ENCODE measurements at places on chromosomes 7 and 10.

DNA sequence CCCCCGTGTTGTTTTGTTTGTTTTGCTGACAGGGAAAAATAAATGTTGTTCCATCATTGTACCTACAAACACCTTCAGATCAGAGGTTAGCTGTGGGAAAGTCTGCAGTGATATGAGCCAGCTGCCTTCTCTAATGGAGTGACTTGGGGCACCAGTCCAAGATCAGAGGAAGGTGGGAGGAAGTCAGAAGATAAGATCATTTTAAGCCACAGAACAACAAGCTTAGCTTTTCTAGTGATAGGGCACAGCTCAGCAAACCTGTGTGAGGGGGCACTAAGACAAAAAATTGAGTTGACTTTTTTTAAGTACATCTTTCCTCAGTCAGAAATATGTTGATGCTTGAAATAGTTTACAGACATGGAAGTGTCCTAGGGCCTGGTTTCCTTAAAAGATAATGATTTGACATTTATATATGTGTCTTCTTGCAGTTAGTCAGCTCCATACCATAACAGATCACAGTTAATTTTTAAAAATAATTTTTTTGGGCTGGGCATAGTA lies 240.3 kb upstream of the KAT6B start:
- DNase-seq = no peak

DNA sequence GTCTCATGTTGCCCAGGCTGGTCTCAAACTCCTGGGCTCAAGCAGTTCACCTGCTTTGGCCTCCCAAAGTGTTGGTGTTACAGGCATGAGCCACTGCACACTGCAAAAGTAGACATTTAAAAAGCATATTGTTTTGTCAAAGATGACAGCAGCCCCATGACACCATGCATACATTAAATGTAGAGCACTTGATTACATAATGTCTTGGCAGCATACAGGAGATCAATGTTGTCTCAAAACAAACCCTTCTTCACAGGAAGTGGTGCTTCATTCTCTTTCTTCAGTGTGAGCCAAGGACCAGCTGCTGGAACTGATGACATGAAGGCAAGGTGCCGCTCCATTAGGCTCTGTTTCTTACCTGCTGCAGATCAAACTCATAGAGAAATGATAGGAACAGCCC lies 218.4 kb downstream of the KLF6 start:
- DNase-seq = no peak

GRCh38 chr10:13018171-13018570 lies 16.7 kb upstream of the CCDC3 start:
- no peak for DNase-seq

DNA sequence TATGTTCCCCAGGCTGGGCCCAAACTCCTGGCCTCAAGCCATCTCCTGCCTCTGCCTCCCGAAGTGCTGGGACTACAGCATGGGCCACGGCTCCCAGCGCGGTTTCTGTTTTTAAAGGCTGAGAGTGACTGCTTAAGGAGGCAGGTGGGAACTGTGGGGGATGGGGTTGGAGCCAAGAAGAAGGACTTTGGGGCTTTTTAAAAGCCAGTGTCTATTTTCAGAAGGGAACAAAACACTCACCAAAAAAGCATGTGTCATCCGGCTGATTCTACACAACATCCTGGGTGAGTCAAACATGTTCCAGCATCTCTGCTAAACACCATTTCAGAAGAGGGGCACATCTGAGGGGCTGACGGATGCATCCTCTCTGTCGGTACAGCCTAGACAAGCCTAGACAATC lies 824.5 kb downstream of the TYW1 start:
- DNase-seq = no peak

- DNase-seq = no peak
Measured at GRCh38 chr7:132934017-132934416, 147.9 kb downstream of the CHCHD3 start.

- DNase-seq = no peak
Measured at GRCh38 chr10:65394502-65395297, 1531.1 kb upstream of the LRRTM3 start.

GRCh38 chr10:120749856-120750566 lies 101.2 kb upstream of the WDR11 start:
- no peak for DNase-seq

DNA sequence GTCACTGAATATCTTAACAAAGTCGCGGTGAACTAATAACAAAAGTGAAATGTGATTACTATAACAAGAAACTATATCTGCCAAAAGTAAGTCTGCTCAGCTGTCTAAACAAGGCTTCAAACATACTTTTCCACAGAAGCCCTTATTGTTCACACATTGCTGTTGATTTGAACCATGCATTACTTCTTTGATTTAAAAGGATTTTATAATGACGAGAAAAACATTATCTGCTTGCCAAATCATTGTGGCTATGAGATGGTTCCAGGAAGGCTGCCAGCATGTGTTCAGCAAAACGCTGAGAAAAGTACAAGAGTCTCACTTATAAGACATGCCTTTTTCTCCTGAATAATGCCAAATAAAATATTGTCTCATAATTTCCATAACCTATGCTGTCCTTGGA lies 24.4 kb downstream of the RNF133 start:
- DNase-seq = no peak

DNA sequence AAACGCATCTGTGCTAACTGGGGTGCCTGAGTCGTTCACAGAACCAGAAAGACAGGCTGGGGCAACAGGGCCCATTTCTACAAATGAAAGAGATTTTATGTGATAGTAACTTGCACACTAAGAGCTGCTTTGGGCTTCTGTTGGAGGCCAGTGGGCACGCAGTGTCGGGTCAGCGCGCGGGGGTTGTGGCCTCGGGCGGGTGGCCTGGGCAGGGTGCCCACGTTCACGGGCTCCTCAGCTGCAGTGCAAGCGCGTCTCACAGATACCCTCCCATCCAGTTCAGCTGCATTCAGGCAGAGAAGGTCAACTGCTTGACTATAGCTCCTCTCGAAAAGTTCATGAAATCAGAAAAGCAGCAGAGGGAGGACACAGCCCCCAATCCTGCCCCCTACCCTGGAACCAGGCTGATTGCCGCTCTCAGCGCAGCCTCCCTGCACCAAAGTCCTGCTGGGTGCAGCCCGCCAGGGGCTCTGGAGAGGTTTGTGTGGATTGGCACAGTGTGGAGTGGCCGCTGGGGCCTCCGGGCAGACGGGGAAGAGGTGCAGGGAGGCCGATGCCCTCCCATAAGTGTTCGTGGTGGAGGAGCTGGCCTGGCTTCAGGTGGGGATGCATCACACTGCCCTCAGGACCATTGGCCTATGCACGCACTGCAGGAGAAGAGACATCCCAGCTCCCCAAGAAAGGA lies 582.8 kb downstream of the TCERG1L start:
- no peak for DNase-seq

- DNase-seq = no peak
Measured at GRCh38 chr10:51711519-51711891, 12.1 kb upstream of the CSTF2T start.

GRCh38 chr10:99630991-99631390 lies 10.8 kb upstream of the SLC25A28 start:
- DNase-seq = no peak

DNA sequence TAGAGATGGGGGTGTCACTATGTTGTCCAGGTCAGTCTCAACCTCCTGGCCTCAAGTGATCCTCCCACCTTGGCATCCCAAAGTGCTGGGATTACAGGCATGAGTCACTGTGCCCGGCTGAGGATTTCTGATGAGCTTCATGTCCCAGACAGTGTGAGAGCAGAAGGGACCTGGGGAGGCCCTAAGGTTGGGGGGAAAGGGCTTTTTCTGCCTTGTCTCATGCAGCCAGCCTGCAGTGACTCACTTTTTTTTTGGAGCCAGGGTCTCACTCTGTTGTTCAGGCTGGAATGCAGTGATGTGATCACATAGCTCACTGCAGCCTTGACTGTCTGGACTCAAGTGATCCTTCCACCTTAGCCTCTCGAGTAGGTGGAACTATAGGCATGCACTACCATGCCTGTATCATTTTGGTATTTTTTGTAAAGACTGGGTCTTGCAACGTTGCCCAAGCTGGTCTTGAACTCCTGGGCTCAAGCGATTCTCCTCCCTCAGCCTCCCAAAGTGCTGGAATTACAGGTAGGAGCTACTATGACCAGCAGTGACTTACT lies 14.6 kb downstream of the COL26A1 start:
- no peak for DNase-seq

GRCh38 chr7:47183862-47184590 lies 397.9 kb downstream of the TNS3 start:
- DNase-seq = no peak

DNA sequence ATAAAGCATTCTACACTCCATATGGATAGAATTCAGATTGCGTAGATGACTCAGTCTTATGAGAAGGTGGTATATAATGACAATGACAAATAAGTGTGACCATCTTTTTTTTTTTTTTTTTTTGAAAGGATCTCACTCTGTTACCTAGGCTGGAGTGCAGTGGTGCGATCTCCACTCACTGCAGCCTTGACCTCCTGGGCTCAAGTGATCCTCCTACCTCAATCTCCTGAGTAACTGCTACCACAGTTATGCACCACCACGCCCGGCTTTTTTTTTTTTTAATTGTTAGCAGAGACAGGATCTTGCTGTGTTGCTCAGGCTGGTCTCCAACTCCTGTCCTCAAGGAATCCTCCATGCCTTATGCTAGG lies 43.2 kb upstream of the NRP1 start:
- DNase-seq = no peak

DNA sequence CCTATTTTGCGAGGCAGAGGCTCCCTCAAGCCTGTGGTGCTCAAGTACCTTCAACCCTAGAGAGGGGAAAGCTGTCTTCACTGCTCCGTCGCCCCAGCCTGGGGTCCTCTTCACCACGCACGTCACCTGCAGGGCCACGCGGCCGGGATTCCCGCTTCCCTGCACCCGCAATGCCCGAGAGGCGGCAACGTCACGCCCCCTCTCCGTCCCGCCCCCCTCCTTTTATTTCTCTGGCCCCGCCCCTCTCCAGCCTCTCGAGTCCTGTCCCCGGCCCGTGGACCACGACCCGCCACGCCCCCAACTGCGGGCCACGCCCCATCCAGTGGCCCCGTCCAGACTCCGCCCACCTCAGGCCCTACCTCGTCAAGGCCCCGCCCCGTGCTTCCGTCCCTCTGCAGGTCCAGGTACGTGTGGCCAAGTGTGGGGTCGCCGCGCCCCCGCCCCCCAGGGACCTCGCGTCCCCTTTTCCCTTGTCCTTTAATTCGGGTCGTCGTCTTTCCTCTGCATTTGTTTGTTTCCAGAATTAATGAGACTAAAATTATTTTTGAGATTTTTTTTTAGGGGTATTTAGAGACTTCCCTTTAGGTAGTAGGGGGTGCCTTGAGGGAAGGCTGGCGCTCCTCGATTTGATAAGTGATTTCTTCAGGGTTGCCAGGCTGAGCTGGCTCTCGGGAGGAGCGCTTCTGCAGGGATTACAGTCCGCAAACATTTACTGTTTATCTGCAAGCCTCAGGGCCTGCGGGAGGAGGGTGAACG lies 69.8 kb upstream of the BAIAP2L1 start:
- no peak for DNase-seq

DNA sequence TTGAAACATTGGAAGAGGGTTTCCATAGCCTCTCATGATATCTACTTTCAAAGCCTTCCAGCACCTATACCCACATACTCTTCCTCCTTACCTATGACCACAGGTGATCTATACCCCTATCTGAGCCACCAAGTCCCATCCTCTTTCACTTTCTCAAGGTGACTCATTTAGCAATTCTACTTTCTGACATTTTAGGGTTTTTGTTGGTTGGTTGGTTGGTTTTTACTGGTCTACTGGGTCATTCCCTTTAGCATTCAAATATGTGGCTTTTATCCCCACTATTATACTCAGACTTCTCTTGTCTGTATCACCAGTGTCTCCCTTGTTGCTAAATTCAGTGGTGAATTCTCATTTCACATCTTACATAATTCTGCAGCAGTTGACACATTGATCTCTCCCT lies 130.4 kb upstream of the STEAP4 start:
- DNase-seq = no peak

GRCh38 chr10:34313353-34313752 lies 501.7 kb downstream of the PARD3 start:
- DNase-seq = no peak

DNA sequence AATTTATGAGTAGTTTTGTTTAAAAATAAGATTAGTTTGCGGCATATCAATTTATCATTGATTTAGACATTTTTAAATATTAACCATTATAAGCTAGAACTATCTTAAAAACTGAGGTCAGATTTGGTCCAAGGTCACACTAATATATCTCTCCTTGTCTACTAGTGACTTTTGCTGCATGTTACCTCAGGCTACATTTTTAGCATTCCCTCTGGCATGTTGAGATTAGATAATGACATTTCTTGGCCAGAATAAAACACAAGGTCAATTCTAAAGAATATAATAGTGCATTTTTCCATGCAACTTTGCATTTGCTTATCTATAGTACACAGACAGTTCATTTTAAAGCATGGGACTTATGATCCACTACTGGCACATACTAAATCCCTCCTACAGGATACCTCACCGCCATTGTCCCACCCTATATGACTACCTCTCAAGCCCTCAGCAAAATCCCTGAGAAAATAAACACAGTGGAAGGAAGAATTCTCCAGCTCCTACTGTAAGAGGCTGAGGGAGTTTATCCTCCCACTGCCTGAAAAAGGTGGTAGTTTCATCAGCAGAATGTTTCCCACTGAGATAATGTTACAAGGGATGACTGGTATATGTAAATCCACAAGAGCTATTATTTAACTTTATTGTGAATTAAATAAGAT lies 816.4 kb downstream of the GRM8 start:
- DNase-seq = no peak

DNA sequence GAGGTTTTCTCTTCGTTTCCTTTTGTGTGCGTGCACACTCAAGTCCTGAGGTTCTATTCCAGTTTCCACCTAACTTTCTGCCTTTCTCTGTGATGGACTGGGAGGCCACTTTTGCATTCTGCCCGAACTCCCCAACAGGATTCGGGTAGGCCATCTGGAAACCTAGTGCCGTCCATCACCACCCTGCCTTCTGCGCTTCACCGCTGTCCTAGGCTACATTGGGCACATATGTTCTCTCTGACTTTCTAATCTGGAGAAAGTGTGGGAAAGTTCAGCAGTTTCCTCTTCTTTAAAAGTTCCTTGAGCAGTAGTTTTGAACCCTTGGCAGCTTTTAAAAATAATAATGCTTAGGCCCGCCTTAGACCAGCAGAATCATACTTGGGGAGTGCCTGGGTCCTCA lies 46.8 kb downstream of the SHH start:
- DNase-seq = no peak

DNA sequence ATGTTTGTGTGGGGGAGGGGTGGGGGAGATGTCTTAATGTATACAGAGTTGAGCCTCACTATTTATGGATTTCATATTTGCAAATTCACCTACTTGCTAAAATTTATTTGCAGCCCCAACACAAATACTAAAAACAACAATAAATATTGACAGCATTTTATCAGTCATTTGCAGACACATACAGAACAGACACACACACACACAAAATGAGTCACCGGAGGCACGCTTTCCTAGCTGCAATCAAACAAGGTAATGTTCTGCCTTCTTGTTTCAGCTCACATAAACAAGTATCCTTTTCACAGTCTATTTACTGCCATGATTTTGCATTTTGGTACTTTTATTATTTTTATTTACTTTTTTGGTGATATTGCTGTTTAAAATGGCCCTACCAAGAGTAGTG lies 88.5 kb downstream of the IPMK start:
- no peak for DNase-seq

DNA sequence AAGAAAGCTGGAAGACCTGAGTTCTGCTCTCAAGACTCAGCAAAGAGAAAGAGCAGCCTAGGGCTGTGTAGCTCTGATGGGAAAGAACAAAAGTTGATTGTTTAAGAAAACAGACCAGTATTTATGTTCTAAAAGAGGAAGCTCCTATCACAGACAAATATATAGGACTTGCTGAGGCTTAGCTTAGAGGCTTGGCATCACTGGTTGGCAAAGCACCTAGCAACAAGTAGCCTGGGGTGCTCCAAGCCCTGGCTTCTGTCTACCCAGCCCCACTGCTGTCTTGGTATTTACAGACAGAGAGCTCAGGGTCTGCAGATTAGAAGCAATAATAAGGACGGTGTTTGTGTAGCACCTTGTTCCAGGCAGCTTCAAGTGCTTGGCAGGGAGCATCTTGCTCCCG lies 36.9 kb upstream of the CCDC3 start:
- DNase-seq = no peak

All from psoas muscle (tissue), 8 donors.